ENCODE measurements at places on chromosomes 12 and 14. TPM values are rescaled to one million over a fixed set of nuclear protein-coding genes. Genes with fewer than 3 reads are reported as not detected.

RGS6 gene
- not detected for total RNA-seq

- DNase-seq = peak; percentile 98
Measured at GRCh38 chr14:68140076-68140741, 320.6 kb downstream of the RAD51B start.

DNA sequence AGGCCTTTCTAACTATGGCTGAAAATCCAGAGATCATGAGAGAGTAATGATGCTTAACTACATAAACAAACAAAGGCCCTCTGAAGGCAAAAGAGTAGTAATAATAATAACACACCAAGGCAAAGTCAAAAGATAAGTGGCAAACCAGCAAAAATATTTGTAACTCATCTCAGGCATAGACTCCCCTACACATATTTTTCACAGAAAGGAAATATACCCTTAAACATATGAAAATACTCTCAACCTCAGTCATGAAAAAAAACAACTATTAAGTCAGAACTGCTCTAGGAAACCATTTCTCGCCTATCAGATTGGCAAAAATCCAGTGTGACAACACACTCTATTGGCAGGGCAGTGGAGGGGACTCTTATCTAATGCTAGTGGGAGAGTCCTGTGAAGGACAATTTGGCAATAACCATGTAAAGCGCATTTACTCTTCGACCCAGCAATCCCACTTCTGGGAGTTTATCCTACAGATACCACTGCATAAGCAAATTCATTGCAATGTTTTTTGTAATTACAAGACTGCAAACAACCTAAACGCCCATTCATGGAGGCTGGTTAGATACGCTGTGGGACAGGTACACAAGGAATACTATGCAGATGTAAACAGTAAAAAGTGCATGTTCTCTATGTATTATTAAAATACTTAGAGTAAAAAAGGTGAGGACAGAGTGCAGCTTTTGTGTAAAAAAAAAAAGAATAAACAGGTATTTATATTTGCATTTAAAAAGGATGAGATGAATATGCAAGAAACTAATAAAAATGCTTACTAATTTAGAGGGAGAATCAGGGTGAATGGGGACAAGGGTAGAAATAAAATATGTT is 26.0 kb upstream of the IL22 start:
- no peak for DNase-seq

- no peak for DNase-seq
Measured at GRCh38 chr12:124684971-124685688, 117.7 kb upstream of the NCOR2 start.

- DNase-seq = no peak
Measured at GRCh38 chr12:93593843-93594242, 21.4 kb downstream of the SOCS2 start.

- peak; percentile 10 for DNase-seq
Measured at GRCh38 chr12:67002720-67003119, 266.4 kb upstream of the CAND1 start.

All from kidney epithelial cell (primary cell).